Spleen (tissue), 13 donors: ENCODE measurements at places on chromosomes 7 and 10.

DNA sequence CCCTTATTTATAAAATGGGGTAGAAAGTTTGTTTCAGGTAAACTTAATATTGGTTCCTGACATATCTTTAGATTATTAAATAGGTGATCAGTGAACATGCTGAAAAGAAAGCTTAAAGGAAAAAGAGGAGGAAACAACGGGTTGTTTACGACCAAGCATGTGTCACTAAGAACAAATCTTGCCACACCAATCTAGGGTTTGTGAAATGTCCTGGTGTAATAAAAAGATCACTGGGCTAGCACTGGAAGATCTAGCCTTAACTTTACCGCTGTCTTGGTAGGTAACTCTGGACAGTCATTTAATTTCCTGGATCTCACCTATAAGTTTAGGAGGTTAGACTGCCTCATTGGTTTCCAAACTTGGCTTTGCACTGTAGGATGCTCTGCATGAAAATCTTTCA, 19.0 kb downstream of the VPS26A start:
- no peak for DNase-seq

DNA sequence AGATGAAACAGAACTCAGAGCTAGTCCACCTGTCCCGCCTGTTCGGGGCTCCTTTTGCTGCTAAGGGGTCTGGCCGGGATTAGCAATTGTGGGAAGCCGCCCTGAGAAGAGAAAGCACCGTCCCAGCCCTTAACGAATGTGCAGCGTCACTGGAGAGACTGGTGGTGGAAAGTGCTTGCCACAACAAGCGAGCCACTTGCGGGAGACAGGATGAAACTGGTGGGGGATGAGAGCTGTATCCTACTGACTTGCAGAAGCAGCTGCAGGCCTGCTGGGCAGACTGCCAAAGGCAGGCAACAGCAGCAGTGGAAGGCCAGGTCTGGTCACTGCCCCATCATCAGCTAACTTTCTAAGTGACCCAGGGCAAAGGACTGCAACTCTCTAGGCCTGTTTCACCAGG, 95.4 kb downstream of the FAM53B start:
- DNase-seq: peak; percentile 90

DNA sequence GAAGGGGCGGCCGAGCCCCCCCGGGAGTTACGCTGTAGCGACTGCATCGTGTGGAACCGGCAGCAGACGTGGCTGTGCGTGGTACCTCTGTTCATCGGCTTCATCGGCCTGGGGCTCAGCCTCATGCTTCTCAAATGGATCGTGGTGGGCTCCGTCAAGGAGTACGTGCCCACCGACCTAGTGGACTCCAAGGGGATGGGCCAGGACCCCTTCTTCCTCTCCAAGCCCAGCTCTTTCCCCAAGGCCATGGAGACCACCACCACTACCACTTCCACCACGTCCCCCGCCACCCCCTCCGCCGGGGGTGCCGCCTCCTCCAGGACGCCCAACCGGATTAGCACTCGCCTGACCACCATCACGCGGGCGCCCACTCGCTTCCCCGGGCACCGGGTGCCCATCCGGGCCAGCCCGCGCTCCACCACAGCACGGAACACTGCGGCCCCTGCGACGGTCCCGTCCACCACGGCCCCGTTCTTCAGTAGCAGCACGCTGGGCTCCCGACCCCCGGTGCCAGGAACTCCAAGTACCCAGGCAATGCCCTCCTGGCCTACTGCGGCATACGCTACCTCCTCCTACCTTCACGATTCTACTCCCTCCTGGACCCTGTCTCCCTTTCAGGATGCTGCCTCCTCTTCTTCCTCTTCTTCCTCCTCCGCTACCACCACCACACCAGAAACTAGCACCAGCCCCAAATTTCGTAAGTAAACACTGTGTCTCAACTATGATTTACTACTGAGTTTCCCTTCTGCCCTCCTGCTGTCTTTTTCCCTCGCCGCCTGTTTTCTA, 666 bp downstream of the NRG3 start:
- peak; percentile 64 for DNase-seq

DNA sequence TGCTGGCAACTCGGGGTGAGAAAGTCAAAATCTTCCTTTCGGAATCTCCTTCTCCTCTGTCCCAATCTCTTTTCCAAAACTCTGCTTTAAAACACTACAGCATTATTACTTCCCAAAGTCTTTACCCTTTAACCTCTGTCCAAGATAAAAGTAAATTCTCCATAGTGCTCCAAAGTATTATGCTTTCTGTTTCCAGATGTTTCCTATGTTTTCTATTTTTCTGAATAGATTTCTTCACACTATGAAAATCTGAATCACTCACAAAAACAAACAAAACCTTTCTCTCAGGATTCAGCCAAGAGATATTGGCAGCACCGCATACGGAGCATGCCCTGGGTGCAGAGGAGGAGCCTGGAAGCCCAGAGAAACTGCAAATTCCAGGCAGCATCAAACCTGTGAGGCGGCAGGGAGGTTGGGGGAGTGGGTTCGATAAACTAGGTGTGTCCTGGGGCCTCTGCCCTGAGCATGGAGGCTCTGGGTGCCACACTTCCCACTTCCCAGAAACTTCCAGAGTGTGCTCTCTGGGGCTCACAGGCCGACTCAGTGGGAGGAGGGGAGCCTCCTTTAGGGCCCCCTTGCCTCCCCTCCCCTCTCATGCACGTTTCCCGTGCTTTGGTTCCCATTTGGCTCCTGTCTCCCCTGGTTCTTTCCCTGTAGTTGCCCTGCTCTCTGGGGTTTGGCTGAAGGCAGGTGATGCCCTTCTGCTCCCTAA, 35.6 kb downstream of the VIPR2 start:
- DNase-seq: peak; percentile 39

DNA sequence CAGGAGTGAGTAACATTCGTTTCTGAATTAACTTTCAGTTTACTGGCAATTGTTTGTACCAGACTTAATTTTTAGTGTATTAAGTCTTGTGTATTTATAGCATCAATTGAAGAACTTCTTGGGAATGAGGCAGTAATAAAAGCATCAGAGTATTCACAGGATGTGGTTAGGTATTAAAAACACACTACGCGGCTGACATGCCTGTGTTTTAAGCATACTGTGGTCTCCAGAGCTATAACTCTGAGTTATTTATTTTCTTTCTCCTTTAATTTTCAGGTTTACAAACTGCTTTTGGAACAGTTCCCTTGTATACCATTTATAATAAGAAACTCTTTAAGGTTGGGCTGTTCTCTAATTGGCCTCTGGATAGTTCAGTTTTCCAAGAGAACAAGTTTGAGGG, 626.1 kb upstream of the NRG3 start:
- no peak for DNase-seq

- DNase-seq: no peak
Measured at GRCh38 chr7:142669074-142669654, 80.1 kb upstream of the PRSS1 start.

DNA sequence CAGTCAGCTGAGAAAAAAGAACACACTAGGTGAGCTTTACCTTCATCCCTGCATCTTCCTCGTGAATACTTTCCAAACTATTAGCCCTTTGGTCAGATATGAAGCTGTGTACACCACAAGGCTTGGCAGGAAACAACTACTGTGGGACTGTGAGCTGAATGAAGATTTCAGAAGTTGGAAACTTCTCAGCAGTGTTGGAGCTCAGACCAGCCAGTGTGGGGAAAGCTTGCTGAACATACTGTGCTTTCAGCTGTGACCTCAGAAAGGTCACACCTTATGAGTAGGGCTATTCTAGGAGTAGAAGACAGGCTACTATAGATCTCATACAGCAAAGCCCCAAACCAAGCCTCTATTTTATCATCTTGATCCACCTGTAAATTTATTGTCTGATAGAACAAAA, 123.6 kb downstream of the EXOC4 start:
- DNase-seq: no peak

- DNase-seq: no peak
Measured at GRCh38 chr10:50577681-50578350, 45.9 kb downstream of the SGMS1 start.

- DNase-seq: no peak
Measured at GRCh38 chr10:14414901-14415300, 84.2 kb upstream of the FRMD4A start.

DNA sequence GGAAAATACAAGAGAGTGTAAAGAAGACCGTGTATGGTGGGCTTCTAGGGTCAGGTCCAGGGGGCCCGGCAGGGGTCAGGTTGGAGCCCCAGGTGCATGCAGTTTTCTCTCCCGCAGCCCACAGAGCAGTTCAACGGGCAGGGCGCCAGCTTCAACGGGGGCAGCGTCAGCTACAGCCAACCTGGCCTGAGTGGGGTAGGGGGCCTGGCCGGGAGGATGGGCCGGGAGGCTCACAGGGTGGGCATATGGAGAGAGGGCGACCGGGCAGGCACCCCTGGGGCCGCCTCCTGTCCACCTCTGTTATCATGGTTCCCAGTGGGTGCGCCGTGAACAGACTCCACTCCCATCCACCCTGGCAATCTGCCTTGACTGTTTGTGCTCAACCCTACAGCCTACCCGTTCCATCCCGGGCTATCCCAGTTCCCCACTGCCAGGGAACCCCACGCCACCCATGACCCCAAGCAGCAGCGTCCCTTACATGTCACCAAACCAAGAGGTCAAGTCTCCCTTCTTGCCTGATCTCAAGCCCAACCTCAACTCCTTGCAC, 11.5 kb downstream of the ZMIZ2 start:
- DNase-seq: peak; percentile 68

DNA sequence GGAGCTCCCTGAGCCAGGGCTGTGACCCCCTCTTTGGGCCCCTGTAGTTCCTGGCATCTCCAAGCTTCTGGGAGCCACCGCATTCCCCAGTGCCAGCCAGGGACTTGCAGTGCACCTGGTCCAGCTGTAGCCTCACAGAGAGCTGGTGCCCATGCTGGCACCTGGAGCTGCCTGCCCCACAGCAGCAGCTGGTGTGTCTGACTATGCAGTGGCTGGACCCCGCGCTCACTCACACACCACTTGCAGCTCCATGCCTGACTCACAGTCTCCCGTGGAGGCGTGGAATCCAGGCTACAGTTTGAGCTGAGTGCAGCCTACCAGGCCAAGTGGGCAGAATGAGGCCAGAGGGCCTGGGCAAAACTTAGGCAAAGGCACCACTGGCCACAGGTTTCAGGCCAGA, 102.2 kb upstream of the NAMPT start:
- peak; percentile 56 for DNase-seq

DNA sequence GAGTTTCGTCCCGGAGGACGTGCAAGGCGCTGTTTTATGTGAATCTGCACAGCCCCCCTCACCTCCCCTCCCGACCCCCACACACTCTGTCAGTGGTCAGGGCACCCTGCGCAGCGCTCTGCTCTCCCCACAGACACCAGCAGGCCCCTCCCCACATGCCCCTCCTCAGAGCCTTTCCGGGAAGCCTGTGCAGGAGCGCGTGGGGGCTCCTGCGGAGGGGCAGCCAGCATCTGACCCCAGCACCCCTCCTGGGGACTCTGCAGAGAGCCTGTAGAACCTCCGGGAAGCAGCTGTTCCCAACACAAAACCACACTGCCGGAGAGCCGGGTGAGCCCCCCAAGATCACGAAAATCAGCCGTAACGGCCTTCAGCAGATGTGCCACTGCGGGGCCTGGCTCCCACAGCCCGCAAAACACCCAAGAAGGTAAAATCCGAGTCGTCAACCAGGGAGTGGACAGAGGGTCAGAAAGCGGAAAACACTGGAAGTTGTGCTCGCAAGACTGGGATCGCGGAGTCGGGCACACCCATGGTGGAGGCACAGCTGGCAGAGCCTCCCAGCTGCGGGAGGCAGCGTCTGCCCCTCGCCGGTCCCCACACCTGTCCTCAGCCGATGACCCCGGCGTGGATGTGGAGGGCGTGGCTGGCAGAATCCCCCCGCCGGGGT, 53.8 kb upstream of the PDGFA start:
- DNase-seq: no peak

DNA sequence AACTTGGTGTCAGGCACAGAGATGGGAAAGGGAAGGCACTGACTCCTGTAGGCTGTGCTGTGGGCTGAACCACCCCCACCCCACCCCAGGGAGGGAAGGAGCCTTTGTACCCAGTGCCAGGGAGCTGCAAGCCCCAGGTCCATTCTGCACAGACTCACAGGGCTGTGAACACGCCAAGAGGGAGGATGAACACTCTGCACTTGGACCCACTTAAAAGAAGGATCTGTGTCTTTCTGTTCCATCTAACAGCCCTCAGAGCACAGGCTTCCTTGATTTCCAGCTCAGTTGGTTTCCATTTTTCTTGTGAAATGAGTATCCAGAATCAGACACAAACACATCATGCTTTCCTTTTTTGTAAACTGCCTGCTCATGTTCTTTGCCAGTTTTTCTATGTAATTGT, 84.9 kb downstream of the GRB10 start:
- DNase-seq: no peak

GRCh38 chr7:124723012-124723411, 42.6 kb downstream of the GPR37 start:
- no peak for DNase-seq

DNA sequence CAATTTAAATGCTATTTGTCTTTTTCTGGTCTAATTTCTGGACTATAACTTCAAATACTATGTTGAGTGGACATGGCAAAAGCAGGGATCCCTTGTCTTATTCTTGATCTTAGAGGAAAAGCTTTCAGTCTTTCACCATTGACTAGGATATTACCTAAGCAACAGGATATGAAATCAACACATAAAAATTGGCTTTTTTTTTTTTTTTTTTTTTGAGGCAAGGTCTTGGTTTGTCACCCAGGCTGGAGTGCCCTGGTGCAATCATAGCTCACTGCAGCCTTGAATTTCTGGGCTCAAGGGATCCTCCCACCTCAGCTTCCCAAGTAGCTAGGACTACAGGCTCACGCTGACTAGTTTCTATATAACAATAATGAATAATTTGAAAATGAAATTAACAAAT, 90.8 kb downstream of the JMJD1C start:
- DNase-seq: no peak

DNA sequence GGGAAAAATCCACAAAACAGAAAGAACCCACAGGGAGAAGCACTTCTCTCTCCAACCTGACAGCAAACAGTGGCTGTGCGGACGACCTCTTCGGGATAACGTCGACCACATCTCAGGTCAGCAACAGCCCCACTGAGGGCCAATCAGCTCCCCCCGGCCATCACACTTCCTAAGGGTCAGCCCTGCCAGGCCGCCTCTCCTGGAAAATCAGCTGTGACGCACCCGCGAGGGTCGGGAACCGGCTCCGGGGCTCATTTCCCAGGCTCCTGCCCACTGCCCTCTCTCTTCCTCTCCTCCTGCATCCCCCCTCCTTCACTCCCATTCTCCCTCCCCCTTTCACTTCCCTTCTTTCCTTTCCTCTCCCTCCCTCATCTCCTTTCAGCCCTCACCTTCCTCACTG, 118.3 kb downstream of the DIP2C start:
- DNase-seq: no peak

- DNase-seq: no peak
Measured at GRCh38 chr7:101575168-101575567, 53.9 kb downstream of the MYL10 start.

DNA sequence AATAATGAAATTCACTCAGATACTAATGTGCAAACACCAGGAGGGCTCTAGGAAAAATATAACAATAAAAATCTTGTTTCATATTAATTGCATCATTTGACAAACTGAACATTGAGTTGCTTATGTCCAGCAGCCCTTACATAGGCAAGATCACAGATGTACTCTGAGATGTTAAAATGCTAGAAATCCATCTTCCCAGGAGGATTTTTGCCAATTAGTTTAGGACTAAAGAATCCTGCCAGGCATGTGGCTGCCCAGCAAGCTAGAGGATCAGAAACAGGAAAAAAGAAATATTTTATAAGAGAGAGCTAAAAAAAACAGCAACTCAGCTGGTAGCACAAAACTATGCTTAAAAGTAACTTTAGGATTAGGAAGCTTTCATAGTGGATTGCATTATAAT, 407.8 kb downstream of the NXPH1 start:
- no peak for DNase-seq
